HT1080 (cell line): ENCODE measurements at places on chromosomes 4 and X. TPM values are rescaled to one million over a fixed set of nuclear protein-coding genes. Genes with fewer than 3 reads are reported as not detected.

The SPANXN3 gene
- total RNA-seq: 1.1 and 2.4 TPM in 2 replicates

The ZNF630 gene
- not detected in 2 replicates for total RNA-seq

The CLIC2 gene
- total RNA-seq: 0.16 and 0.60 TPM in 2 replicates

The RHOXF2 gene
- total RNA-seq: not detected in 2 replicates

The H2AZ1 gene
- 1,059 and 1,227 TPM in 2 replicates for total RNA-seq

The DHRSX gene
- total RNA-seq: 13.3 and 22.7 TPM in 2 replicates

The USP17L28 gene
- not detected in 2 replicates for total RNA-seq

The SRPX2 gene
- total RNA-seq: 10.3 and 13.0 TPM in 2 replicates

The SMIM31 gene
- total RNA-seq: not detected in 2 replicates

The ABLIM2 gene
- total RNA-seq: 0.19 TPM in 1 of 2 replicates, not detected in the other

The CT55 gene
- total RNA-seq: 71.1 and 71.3 TPM in 2 replicates

The SYTL4 gene
- total RNA-seq: 7.1 and 11.3 TPM in 2 replicates

The CLCN4 gene
- total RNA-seq: 0.03 and 0.08 TPM in 2 replicates

The HTN1 gene
- total RNA-seq: 0.19 TPM in 1 of 2 replicates, not detected in the other

The GC gene
- not detected in 2 replicates for total RNA-seq

The TMPRSS11A gene
- total RNA-seq: not detected in 2 replicates

The CFI gene
- 0.08 TPM in 1 of 2 replicates, not detected in the other for total RNA-seq

The TRPC5OS gene
- 0.11 TPM in 1 of 2 replicates, not detected in the other for total RNA-seq

The PGAM4 gene
- 0.84 and 1.4 TPM in 2 replicates for total RNA-seq

The NAT8L gene
- 2.7 and 5.6 TPM in 2 replicates for total RNA-seq

The SPINK2 gene
- not detected in 2 replicates for total RNA-seq

The GRPR gene
- not detected in 2 replicates for total RNA-seq

The MAGEB2 gene
- 122 and 158 TPM in 2 replicates for total RNA-seq

The CCDC110 gene
- total RNA-seq: 0.37 TPM in 1 of 2 replicates, not detected in the other

The FOXR2 gene
- total RNA-seq: 16.4 and 18.0 TPM in 2 replicates

The CENPU gene
- 37.1 and 37.3 TPM in 2 replicates for total RNA-seq

The GPR50 gene
- not detected in 2 replicates for total RNA-seq

The RHOXF1 gene
- total RNA-seq: not detected in 2 replicates

The PABPC5 gene
- not detected in 2 replicates for total RNA-seq

The TSPAN5 gene
- total RNA-seq: 27.7 and 32.9 TPM in 2 replicates

The SLC6A14 gene
- total RNA-seq: not detected in 2 replicates

The IL21 gene
- total RNA-seq: not detected in 2 replicates

The ENOPH1 gene
- total RNA-seq: 80.7 and 88.0 TPM in 2 replicates

The SPANXN4 gene
- 0.18 TPM in 1 of 2 replicates, not detected in the other for total RNA-seq

The PPP1R2C gene
- total RNA-seq: not detected in 2 replicates

The NEIL3 gene
- total RNA-seq: 12.6 and 13.1 TPM in 2 replicates

The CT47A1 gene
- not detected in 2 replicates for total RNA-seq

The FGB gene
- not detected in 2 replicates for total RNA-seq

The RELL1 gene
- 36.5 and 50.6 TPM in 2 replicates for total RNA-seq

The PRDM5 gene
- 0.63 and 0.73 TPM in 2 replicates for total RNA-seq

The FAM9A gene
- total RNA-seq: not detected in 2 replicates

The MAGEA8 gene
- total RNA-seq: not detected in 2 replicates

The MAGEA9B gene
- 0.50 and 0.93 TPM in 2 replicates for total RNA-seq
